SK-MEL-5 (cell line): ENCODE measurements at places on chromosomes 7 and 10.
A peak's percentile ranks its signal among the peaks of the same experiment; 100 is the strongest.

GRCh38 chr7:116173051-116174028 is 37.0 kb upstream of the TES start:
- DNase-seq: peak; percentile 83

- DNase-seq: no peak
These were observed 192.8 kb upstream of the GDF10 start for GRCh38 chr10:47107007-47107747.

- no peak for DNase-seq
These were observed 2.8 kb upstream of the PIP start for GRCh38 chr7:143129051-143129450.

- no peak for DNase-seq
These were observed 163.6 kb upstream of the PHYHIPL start for GRCh38 chr10:59012839-59013238.
